ENCODE measurements at places on chromosomes 3 and 15.

GRCh38 chr3:98680723-98681122 is 82.4 kb upstream of the ST3GAL6 start:
- DNase-seq = no peak
- H3K27me3 ChIP-seq = no peaks in the 10 kb centered on the region
- no peak overlapping the region for H3K27ac ChIP-seq

DNA sequence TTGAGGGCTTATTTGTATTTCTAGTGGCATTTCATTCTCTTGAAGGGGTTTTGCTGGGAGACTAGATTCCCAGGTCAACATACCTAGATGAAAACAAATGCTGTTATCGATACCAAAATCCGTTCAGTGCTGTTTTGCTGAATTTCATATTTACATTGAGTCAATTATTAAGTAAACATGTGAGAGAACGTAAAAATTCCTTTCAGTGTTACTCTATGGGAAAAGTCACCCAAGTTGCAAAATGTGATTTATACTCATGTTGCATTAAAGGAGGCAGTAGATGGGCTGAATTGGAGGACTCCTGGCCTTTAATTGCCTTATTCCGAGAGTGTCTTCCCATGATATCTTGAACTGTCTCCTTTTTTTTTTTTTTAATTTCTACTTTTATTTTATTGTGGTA is 1011.3 kb upstream of the NR2F2 start:
- DNase-seq = no peak
- no peaks in the 10 kb centered on the region for H3K27me3 ChIP-seq

GRCh38 chr3:131796111-131796510 is 238.7 kb downstream of the CPNE4 start:
- H3K36me3 ChIP-seq = no peaks in the 10 kb centered on the region
- H3K27me3 ChIP-seq = no peaks in the 10 kb centered on the region
- no peak overlapping the region for H3K4me3 ChIP-seq
- DNase-seq = no peak

GRCh38 chr15:64562003-64562640 is 101.7 kb downstream of the ZNF609 start:
- no peaks in the 10 kb centered on the region for H3K27me3 ChIP-seq
- no peak overlapping the region for H3K27ac ChIP-seq
- no peak overlapping the region for H3K4me3 ChIP-seq

Data from stomach (tissue), 19 donors.